ENCODE measurements at places on chromosomes 11 and 22. TPM values are rescaled to one million over a fixed set of nuclear protein-coding genes. Genes with fewer than 3 reads are reported as not detected.

DNA sequence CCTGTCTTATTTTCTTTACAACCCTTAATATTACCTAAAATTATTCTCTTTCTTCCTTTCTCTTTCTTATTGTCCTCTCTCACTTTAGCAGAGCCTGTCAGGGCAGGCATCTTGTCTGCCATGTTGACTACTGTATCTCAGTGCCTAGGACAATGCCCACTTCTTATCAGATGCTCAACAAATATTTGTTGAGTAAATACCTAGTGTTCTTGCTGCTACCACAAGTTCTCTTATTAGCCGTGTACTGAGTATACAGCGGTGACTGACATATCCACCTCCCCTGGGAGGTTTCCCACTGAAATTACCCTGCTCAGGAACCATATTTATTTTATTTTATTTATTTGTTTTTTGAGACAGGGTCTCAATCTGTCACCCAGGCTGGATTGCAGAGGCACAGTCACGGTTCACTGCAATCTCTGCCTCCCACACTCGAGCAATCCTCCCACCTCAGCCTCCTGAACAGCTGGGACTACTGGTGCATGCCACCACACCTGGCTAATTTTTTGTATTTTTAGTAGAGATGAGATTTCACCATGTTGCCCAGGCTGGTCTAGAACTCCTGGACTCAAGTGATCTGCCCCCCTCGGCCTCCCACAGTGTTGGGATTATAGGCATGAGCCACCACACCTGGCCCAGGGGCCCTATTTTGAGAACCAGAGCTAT, 6.7 kb downstream of the HPX start:
- no peak for DNase-seq

PRG2 gene
- 0.72 TPM for total RNA-seq

C11orf42 gene
- not detected for total RNA-seq

DNA sequence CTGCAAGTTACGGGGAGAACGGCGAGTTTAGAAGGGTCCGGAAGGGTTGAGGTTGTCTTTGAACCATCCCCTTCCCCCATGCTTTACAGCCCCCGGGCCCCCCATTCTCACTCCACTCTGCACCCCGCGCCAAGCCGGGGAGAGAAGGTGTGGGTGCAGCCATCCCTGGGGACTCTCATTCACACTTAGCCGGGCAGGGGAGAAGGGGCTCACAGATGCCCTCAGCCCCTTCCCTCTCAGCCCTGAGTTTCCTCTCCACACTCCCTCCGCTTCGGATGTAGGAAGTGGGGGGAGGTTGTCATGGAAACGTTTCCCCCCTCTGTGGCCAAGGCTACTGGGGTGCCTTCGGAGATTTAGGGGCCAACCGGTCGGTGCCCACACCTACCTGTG, 334 bp downstream of the CADM1 start:
- no peak for DNase-seq

WNT11 gene
- total RNA-seq: 1.3 TPM

CNTN5 gene
- total RNA-seq: not detected

- no peak for DNase-seq
These were observed 70.6 kb downstream of the RRAS2 start for GRCh38 chr11:14288189-14288935.

KDM4E gene
- total RNA-seq: not detected

- no peak for DNase-seq
These were observed 7.0 kb downstream of the EXPH5 start for GRCh38 chr11:108586600-108586999.

RTN4R gene
- total RNA-seq: 2.5 TPM

DNA sequence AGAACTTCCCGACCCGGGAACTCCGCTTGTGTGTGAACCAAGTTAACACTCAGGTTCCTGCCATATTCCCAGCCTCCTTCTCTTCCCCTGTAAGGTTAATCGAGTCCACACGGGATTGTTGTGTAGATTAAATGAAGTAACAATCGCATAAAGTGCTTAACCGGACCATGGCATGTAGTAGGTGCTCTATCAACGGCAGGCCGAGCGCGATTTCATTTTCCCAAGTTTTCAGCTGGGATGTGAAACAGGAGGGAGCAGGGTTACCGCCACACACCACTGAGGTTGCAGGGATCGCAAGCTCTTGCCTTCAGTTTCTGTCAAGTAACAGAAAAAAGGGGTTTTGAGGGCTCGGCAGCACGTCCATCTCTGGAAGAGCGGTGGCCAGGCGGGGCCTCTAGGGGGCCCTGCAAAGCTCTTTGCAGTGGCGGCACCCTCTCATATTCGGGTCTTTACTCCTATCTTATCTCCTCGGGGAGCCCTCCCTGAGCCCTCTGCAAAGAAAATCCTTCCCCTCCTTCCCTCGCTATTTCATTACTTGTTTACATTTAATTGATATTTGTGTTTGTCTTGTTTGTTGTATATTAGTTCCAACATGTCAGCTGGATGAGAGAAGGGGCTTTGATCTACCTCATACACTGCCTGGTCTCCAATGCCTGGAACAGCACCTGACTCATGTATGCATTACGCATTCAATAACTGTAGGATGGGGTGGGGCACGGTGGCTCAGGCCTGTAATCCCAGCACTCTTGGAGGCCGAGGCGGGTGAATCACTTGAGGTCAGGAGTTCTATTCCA, 816 bp upstream of the PLEKHA7 start:
- DNase-seq: no peak

SPI1 gene
- 3.4 TPM for total RNA-seq

UEVLD gene
- 6.9 TPM for total RNA-seq

TIGD3 gene
- 1.2 TPM for total RNA-seq

GANAB gene
- total RNA-seq: 270 TPM

DNA sequence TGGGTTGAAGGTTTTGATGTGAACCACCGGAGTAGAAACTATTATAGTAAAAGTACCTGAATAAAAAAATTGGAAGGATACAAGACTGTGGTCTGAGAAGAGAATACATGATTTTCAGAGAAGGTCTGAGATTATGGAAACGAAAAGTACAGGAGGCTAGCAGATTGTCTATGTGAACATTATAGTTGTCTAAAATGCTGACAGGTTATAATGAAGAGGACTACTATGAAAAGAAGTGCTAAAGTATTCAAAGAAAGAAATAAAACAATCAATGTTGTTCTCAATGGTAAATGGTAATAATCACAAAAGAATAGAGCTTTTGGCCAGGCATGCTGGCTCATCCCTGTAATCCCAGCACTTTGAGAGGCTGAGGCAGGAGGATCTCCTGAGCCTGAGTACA, 34.0 kb downstream of the RAB6A start:
- DNase-seq: no peak

GRCh38 chr11:104094576-104094975, 58.1 kb downstream of the DDI1 start:
- DNase-seq: no peak

DNA sequence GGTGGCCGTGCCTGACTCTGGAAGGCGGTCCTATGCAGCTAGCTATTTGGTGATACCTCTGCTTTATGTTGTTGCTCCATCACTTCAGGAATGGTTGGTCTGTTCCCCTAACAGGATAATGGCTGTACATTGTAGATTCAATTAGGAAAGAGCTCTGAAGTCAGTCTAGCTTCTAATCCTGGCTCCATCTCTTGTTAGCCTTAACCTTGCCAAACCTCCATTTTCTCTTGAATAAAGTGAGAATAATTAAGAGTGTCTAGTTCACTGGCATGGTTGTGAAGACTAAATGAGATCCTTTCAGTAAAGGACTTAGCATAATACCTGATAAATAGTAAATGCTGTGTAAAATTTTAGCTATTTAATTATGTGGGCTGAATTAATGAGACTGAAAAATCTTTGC, 262.5 kb upstream of the ARHGAP20 start:
- no peak for DNase-seq

- DNase-seq: peak; percentile 23
These were observed 48.4 kb downstream of the GRAMD1B start for GRCh38 chr11:123478352-123478987.

GRCh38 chr22:37501610-37502341, 15.6 kb upstream of the MFNG start:
- DNase-seq: no peak

PATE4 gene
- total RNA-seq: not detected

GRCh38 chr11:115193914-115194801, 310.1 kb downstream of the CADM1 start:
- DNase-seq: no peak

- no peak for DNase-seq
These were observed 12.4 kb downstream of the CRYBA4 start for GRCh38 chr22:26634189-26634588.

DNA sequence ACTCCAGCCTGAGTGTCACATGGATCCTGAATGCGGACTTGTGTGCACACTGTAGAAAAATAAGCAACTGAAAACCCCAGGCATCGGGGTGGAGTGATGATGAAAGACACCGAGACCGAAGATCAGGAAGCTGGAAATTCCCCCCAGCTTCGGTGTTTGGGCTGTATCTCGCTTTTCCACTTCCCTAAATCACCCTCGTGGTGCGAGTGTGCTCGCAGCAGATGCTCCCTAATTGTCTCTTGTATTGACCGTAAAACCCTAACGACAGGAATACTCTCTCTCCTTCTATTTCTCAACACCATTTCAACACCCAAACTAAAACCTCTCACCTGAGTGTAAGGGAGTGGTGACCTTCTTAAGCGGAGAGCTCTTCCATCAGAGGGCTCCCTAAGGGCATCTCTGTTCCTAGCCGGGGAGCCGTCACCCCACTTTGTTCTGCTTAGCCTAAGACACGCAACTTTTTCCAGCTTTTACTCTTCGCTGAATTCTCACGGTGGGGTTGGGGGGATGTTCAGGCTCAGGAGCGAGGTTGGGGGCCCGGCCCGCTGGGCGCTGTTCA, 635 bp upstream of the GRK3 start:
- peak; percentile 8 for DNase-seq

MISFA gene
- not detected for total RNA-seq

GRCh38 chr11:376531-377173, 7.4 kb downstream of the B4GALNT4 start:
- DNase-seq: no peak

GRCh38 chr11:113593698-113594308, 112.3 kb downstream of the TMPRSS5 start:
- no peak for DNase-seq

GRCh38 chr11:88041679-88042078, 133.6 kb downstream of the RAB38 start:
- DNase-seq: no peak

DNA sequence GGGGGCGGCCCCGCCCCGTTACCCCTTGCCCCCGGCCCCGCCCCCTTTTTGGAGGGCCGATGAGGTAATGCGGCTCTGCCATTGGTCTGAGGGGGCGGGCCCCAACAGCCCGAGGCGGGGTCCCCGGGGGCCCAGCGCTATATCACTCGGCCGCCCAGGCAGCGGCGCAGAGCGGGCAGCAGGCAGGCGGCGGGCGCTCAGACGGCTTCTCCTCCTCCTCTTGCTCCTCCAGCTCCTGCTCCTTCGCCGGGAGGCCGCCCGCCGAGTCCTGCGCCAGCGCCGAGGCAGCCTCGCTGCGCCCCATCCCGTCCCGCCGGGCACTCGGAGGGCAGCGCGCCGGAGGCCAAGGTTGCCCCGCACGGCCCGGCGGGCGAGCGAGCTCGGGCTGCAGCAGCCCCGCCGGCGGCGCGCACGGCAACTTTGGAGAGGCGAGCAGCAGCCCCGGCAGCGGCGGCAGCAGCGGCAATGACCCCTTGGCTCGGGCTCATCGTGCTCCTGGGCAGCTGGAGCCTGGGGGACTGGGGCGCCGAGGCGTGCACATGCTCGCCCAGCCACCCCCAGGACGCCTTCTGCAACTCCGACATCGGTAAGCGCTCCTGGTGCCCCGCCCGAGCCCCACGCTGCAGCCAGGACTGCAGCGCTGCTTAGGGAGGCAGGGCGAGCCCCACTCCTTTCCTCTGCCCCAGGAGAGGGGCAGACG, at the start of gene TIMP3:
TIMP3 (plus strand) TSS at position 169 of the 700 bp plus-strand sequence; CDS start at position 466, 297 bp downstream.
- no peak for DNase-seq

DNA sequence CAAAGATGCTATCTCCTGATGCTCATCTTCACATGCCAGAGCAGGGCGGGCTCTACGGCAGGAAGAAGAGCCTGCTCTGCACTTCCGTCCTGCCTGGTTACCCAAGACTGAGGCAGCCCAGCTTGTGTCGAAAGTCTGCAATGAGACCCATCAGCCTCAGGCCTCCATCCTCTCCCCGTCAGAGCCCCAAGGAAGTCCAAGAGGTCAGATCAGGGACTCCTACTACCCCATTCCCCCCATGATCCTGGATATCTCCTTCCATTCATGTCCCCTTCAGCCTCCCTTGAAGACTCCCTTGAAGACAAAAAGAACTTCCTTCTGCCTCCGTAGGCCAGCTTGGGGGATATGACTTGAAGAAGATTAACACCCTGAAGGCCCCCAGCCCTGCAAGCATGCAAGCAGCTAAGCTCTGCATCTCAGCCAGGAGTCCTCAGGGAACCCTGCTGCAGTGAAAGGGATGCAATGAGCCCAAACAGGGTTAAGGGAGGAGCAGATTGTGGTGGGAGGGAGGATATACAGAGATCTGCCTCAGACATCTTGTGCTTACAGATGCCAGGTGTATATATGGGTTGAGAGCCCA, 85.6 kb downstream of the TRIM29 start:
- no peak for DNase-seq

GRCh38 chr11:2300290-2300935, 1.3 kb downstream of the C11orf21 start:
- DNase-seq: no peak

CCDC34 gene
- 4.2 TPM for total RNA-seq

CXCR5 gene
- total RNA-seq: 9.1 TPM

THY1 gene
- total RNA-seq: 0.49 TPM

IL17REL gene
- total RNA-seq: not detected

DNA sequence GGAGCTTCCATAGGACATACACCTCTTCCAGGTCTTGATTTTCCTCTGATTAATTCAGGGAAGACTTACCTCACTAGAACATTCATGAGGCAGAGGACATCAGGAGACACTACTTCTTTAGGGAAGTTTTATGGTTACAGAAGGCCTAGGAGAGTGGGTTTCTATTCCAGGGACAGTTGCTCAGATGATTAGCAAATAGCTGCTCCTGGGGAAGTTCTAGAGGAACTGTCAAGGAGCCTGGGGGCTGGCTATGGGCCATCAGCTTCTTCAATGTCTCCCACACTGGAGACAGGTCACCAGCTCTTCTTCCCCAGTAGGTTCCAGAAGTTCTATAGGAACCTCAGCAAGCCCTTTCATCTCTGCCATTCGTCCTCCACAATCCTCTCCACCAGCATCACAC, 11.5 kb upstream of the OR10A5 start:
- DNase-seq: no peak

DNA sequence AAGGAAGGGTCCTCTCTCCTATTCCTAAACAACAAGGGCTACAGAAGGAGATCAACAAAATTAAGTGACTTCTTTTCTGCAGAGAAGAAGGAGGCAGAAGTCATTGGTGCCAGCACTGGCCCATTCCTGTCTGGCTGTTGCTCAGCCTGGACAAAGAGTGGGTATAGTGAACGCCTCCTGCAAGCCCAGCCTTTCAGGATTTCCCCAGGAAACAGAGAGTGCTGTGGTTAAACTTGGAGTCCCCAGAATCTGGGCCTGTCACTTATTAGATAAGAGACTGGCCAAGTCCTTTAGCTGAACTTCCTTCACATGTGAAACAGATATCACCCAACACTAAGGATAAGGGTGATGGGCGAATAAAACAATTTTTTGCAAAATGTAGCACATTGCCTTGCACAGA, 10.9 kb downstream of the TST start:
- DNase-seq: no peak
